GM04504 (cell line): ENCODE measurements at places on chromosomes 1 and 21.

- no peak for DNase-seq
These were observed 113.6 kb upstream of the TIAM1 start for GRCh38 chr21:31457675-31458074.

GRCh38 chr1:155651861-155652661 lies 36.5 kb downstream of the YY1AP1 start:
- no peak for DNase-seq

- no peak for DNase-seq
These were observed 29.7 kb downstream of the SLC45A1 start for GRCh38 chr1:8347635-8348034.

DNA sequence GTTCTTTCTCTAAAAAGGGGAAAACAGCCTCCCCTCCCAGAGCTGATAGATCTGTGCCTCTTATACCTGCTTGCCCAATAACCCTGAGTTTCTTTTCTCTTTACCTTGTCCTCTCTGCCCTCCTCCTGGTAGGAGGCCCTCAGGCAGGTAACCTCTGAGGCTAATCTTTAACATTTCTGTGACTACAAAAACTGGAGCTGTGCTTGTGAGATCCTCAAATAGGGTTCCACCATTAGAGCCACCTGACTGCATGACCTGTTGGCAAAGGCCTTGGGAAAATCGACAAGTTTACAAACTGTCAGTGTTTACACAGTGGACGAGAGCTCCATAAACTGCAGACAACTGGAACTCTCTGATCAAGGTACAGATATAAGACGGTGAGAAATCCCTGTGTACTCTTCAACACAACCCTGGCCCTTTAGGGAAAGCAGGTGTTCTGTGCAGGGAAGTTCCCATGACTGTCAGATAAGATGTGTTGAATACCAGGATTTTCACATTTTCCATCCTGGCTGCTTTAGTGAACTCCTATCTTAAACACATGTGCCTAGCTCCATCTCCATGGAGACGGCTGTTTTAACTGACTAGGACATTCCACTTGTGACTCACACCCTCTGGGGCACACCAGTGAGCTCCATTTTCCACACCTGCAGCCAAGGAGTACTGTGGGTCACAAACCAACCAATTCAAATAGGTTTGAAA lies 38.3 kb downstream of the ECE1 start:
- DNase-seq = peak; percentile 84

- DNase-seq = no peak
These were observed 20.2 kb upstream of the MGST3 start for GRCh38 chr1:165610866-165611265.

GRCh38 chr1:160032165-160032820 lies 503 bp upstream of the PIGM start:
- DNase-seq = no peak

DNA sequence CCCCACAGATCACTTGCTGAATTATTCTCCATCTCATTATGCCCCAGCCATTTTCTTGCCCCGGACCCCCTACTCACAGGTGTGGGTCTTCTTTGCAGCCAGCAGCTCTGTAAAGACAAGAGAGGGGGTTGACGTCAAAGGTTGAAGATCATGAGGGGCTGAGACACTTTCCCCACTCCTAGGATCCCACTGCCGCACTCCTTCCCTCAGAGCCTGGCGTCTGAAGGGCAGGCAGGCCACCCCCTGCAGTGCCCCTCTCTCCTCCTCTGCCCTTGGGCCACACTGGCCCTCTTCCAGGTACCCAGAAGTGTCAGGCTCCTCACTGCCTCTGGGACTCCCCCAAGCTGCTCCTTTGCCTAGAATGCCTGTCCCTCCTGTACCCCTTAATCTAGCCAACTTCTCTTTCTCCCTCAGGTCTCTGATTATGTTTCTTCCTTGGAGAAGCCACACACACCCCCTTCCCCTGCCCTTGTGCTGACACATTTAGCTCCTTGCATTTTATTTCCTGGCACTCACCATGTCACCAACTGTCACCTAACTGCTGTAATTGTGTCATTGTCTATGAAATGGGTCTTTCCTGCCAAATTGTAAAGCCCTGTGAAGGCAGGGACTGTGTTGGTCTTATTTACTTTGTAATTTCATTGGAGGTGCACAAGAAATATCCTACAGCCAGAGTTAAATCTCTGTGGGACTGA lies 2.1 kb downstream of the RORC start:
- DNase-seq = no peak

DNA sequence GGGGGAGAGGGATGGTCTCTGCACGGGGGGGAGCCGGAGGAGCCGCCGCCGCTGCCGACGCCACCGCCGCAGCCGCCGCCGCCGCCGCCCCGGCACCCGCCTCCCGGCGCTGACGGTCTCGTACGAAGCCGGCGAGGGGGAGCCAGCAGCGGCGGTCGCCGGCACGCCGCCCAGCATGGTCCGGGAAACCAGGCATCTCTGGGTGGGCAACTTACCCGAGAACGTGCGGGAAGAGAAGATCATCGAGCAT lies 311 bp downstream of the SPEN start:
- DNase-seq = no peak

DNA sequence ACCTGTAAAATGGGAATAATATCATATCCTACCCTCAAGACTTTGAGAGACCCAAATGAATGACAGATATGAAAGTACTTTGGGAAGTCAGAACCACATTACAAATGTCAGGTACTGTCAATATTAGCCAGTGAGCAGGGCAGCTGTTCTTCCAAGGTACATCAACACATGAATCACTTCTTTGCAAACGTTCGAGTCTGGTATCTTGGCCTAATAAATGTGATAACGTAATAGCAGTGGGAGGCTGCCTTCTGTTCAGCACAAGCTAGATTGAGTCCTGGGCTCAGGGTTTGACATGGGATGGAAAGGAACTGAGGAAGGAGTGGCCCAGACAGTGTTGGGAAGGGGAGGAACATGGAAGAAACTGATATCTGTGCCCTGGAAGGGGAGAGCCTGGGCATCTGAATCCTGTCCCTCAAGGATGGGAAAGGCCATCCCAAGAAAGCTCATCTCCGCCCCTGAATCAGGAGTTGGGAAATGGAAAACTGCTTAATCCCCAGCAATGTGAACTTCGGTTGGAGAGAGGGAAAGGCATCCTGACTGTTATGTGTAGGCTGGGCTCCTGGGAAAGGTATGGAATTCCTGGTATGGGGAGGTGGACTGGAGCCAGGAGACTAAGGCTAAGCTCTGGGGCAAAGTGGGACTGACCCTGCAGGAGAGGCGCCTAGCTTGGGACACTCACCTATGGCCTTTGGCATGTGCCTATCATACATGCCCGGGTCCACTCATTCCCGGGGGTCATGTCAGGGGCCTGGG lies 14.3 kb downstream of the KCNC4 start:
- no peak for DNase-seq

GRCh38 chr1:225866061-225866837 lies 15.9 kb downstream of the TMEM63A start:
- DNase-seq = no peak

DNA sequence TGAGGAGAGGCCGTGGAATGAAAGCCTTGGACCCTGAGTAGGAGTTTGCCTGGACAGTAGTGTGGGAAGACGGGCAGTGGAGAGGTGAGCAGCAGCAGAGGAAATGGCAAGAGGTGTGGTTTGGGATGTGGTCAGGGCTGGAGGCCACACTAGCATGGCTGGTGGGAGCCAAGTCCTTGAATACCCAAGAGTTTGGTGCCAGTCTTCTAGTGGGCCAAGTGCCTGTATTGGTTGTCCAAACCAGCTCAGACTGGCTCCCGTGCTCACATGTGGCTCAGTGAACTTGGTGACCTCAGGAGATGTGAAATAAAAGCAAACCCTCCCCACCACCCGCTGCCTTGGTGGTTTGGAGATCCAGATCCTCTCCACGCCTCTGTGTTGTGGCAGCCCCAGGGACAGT lies 2.4 kb downstream of the GUCA2A start:
- no peak for DNase-seq

DNA sequence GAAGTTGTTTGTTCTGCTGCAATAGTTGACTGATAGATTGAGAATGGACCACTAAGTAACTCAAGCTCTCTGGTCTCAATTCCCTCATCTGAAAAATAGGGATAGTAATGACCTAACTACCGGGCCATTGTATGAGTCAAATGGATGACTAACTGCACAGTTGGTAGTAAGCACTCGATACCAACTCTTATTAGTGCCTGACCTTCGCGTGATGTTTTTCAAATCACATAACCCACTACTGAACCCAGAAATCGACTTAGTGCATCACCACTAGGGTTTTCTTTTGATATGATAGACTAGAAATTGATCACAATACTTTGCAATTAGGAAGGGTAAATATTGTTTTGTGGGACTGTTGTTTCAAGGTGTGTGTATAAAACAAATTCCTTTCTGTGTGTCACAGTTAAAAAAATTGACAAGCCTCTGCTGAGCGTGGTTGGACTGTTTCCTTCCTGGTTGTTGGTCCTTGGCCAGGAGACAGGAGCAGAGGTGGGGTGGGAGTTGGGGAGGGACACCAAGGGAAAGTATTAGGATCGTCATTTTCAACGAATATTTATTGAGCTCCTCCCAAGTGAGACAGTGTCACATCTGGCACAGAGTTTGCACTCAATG lies 54.0 kb upstream of the LRP8 start:
- DNase-seq = peak; percentile 12

DNA sequence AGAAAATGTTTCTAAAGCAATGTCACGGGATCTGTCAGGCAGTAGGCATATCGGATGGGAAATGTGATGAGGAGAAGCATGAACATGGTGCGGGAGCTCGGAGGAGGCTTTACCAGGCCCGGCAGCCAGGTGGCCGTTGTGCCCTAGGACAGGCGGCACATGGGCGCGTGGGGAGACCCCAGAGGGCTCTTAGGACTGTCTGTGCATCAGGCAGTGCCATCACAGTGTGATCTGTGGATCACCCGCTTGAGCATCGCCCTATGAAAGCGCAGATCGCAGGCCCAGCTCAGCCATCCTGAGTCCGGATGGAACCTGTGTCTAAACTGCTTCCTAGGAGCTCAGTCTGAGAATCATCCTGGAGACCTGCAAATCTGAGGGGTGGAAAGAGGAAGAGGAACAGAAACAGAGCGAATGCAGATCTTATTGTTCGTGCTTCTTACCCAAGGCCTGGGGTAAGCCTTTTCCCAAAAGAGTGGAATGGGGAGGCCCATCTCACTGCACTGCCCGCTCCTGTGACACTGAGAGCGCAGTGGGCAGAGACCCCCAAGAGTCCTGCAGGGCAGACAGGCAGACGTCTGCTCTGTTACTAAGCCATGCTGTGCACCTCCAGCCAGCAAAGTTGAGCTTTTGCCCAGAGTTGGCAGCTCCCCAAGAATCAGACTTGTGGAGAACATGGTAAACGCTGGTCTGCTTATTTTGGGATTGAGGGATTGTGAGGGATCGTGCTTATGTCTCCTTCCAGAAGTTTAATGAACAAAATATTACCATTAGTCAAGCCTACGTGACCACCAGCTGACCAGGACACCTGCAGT lies 251.0 kb downstream of the RHOU start:
- no peak for DNase-seq

DNA sequence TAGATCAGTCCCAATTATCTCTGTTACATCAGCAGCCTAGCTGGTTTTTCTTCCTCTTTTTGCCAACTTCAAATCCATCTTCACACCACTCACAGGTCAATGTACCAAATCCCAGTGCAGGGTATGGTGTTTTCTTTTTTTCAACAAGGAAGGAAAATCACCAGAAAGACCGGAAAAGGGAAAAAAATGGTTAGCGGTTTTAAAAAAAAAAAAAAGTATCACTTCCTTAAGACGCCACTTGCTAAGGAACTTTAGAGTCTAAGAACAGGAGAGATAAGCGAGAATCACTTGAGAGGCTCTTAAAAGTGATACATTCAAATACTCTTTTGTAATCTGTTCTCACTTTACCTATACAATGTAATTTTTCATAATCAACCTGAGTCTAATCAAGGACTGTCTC lies 3.1 kb upstream of the OR10J1 start:
- no peak for DNase-seq

GRCh38 chr1:35559317-35559944 lies 1.8 kb downstream of the NCDN start:
- DNase-seq = no peak

DNA sequence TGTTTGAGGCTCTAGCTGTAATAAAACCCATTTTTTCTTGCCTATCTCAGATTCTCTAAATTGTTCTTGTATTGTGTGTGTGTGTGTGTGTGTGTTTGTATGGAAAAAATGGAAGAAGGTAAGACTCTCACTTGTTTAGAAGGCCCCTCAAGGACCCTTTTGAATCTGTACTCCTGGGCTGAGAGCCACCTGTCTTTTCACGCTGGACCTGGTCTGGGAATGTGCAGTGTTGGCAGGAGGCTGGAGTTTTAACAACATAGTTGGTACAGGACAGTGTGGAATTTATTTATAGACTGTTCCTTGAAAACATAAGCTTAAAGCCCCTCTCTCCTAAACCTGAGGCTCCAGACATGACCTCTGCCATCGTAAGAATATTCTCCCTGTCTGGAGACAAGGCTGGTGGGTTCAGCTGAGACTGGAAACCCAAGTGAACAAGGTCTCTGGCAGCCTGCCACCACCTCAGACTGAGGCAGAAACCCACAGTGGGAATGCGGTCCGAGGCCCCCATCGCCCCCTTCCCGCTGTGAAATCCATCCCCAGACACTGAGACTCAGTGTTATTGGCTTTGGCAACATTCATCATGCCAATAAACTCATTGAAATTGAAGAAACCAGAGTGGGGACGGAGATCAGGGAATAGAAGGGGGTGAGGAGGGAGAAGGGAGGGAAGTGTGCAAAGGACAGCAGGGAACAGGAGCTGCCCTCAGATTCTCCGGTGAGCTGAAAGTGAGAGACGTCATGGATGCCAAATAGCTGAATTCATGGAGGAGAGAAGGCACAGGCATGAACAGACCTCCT lies 24.6 kb upstream of the PLXNA2 start:
- DNase-seq = no peak
